NCI-H1436 treated with DMSO at 0.1 percent for 48 hours (cell line): ENCODE measurements at places on chromosomes 16 and 17.
A peak's percentile ranks its signal among the peaks of the same experiment; 100 is the strongest.

- DNase-seq, result no peak
Measured at GRCh38 chr17:7060165-7060891, 16.4 kb upstream of the SLC16A11 start.

- no peak for DNase-seq
Measured at GRCh38 chr17:71709946-71710345, 410.9 kb upstream of the SOX9 start.

- DNase-seq, result no peak
Measured at GRCh38 chr16:72015124-72015523, 6.6 kb downstream of the DHODH start.

GRCh38 chr16:24511792-24512191 is 27.6 kb upstream of the RBBP6 start:
- DNase-seq, result no peak

GRCh38 chr17:42561897-42562387 is at the start of gene COASY:
COASY (plus strand) TSS chr17:42562148; CDS start chr17:42562623, 475 bp downstream.
- peak; percentile 92 for DNase-seq

- DNase-seq, result no peak
Measured at GRCh38 chr17:77829843-77830799, 128.4 kb upstream of the TNRC6C start.

GRCh38 chr17:39229274-39229913 is 3.6 kb upstream of the STAC2 start:
- no peak for DNase-seq

DNA sequence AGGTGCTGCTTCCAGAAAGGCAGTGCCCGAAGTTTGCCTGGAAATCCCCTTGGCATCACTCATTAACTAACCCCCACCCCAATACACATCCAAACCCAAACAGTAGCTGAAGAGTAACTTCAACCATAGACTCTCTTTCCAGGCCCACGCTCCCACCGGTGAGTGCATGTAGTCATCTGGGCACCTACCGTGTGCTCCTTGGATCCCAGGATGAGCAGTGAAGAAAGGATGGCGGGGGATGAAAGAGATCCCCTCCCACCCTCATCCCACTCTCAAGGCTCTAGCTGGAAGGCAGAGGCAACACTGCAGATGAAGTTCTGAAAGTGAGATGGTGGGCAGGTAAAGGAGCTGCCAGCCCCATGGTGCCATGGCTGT is 305.0 kb downstream of the SOX9 start:
- no peak for DNase-seq

- DNase-seq, result no peak
Measured at GRCh38 chr17:32259586-32259985, 6.0 kb upstream of the RHBDL3 start.

DNA sequence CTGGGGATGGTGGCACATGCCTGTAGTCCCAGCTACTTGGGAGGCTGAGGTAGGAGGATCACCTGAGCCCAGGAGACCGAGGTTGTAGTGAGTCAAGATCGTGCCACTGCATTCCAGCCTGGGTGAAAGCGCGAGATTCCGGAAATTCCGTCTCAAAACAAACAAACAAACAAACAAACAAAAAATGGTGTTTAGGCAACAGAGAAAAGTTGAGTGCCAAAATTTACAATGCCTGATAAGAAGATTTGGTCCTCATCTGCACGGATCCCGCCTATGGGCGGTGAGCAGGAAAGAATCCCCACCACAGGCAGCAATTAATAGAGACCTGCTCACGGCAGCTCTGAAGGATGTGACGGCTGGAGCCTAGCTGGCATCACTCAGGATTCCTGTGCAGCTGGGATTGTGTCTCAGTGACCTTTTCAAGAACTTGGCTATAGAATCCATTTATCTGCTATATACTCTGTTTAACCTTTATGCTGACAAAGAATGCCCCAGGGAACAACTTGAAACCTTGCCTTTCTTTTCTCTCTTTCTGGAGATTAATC is 14.0 kb upstream of the TEX2 start:
- DNase-seq, result no peak

GRCh38 chr16:3816326-3816725 is 64.2 kb downstream of the CREBBP start:
- no peak for DNase-seq

DNA sequence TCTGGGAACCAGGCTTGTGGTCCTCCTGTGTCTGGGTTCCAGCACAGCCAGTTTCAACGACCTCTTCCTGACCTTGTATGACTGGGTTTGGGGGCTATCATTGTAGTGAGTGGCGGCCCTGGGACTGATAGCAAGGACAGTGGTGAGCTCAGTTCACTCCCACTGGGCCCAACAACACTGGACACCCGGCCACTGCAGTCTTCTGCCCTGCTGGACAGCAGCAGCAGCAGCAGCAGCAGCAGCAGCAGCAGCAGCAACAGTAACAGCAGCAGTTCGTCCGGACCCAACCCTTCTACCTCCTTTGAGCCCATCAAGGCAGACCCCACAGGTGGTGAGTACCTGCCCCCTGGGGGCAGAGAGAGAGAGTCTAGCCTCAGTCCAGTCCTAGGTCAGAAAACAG is 3.3 kb upstream of the ELMO3 start:
- DNase-seq, result no peak

DNA sequence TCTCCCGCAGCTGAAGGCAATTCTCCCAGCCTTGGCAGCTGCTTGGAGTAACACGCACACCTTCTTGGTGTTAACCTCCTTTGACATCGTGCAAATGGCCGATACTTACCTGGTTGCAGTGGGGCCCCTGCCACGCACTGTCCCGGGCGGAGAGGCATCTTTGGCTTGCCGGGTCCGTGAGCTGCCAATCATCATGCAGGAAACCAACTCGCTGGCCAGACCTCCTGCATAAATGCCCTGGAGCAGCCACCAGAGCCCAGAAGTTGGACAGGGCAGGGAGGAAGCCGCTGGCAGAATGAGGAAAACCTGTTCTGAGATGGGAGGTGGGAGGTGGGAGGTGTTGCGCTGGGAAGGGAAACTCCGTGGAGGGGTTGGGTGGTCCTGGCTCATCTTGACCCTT is 41.7 kb upstream of the CREBBP start:
- no peak for DNase-seq

DNA sequence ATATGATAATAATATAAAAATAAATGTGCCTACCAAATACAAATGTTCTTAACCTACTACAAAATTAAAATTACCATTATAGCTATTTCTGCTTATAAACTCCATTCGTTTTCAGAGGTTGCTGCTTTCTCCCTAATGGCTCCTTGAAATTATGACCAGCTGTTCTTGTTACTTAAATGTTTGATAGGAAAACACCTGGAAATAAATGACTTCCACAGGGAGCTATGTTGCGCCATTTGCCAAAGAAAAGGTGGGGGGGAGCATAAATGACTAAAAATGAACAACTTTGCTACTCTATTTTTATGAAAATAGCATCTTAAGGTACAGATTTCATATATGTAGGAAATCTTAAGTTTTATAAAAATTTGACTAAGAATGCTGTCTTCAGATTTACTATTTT is 157.5 kb upstream of the MON1B start:
- DNase-seq, result no peak

DNA sequence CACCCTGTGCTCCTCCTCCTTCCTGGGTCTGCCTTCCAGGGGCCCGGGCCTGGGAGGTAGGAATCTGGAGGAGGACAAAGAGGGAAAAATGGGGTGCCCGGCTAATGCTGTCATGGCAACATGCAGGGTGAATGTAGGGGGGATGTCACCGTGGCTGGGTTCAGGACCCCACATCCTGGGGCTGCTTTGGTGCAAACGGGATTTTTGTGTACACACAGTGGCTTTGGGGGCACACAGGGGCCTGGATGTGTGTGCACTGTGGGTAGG is 37.0 kb upstream of the CDC42EP4 start:
- no peak for DNase-seq

- no peak for DNase-seq
Measured at GRCh38 chr17:68612923-68613292, 11.7 kb upstream of the FAM20A start.

DNA sequence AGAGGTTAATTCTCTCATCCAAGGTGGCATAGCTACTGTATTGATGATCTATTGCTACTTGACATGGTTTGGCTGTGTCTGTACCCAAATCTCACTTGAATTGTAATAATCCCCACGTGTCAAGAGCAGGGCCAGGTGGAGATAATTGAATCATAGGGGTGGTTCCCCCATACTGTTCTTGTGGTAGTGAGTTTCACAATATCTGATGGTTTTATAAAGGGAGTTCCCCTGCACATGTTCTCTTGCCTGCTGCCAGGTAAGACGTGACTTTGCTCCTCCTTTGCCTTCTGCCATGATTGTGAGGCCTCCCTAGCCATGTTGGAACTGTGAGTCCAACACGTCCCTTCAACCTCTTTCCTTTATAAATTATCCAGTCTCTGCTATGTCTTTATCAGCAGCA is 22.9 kb upstream of the CPPED1 start:
- no peak for DNase-seq

DNA sequence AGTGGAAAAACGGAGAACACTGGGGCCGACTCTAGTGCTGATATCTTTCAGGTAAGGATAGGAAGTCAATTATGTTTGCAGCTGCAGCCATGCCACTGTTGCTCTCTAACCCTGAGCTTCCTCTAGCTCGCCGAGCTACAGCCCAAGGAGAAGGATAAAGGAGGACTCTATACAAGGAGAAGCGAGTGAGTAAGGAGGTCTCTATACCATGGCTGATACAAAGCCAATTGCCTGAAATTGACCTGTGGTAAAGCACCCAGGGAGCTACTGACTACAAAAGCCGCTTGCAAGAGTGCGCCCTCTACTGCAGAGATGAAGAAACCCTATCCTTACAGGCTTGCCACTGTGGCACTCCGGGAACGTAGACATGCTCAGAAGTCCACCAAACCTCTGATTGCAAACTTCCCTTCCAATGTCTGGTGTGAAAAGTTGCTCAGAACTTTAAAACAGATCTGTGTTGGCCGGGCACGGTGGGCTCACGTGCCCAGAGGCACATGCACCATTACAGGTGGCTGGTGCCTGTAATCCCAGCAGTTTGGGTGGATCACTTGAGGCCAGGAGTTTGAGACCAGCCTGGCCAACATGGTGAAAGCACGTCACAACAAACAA is 10.8 kb upstream of the SLC46A1 start:
- peak; percentile 35 for DNase-seq

- DNase-seq, result no peak
Measured at GRCh38 chr17:62692721-62693431, 65.4 kb downstream of the MRC2 start.

- DNase-seq, result no peak
Measured at GRCh38 chr16:76882105-76882504, 308.9 kb upstream of the MON1B start.

DNA sequence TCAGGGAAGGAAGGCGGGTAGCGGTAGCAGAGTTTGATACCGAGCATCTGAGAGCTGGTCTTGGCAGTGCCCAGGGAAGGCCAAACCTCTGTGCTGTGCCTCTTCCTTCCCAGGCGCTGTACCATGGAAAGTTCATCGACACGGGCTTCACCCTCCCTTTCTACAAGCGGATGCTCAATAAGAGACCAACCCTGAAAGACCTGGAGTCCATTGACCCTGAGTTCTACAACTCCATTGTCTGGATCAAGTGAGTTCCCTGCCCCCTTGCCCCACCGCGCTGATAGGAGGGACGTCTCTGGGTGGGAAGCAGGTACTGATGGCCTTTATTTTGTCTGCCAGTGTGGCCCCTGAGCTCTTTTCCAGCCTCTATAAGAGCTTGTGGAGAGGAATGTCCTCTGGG is 15.4 kb upstream of the CLEC18A start:
- DNase-seq, result no peak

DNA sequence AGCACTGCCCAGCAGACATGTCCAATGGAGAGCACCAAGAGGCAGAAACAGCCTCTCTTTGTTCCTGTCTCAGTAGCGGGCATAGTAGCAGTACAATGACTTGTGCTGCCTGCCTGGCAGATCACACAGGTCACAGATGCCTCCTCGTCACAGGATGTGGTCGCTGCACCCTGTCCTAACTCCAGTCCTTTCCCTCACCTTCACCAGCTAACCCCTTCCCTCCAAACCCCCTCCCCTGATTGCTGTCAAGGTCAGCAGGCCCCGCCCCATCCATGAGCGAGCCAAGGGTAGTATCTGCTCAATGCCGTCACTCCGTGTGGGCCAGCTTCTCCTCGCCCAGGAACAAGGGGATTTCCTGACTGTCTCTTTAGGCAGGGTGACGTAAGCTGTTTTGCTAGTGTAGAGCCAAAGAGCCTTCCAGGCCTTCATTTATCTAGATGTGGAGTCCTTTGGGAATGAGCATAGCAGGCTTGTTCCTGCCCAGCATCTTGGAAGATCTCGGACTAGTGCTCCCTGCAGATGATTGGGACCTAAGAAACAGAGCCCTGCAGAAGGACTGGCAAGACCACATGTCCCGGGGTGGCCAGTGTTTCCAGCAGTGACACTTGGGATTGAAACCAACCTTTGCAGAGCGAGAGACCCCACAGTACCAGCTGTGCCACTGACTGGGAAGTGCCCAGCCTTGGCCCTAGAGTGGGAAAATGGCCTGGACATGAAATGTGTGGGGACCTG is 75.9 kb upstream of the TNRC6C start:
- no peak for DNase-seq

GRCh38 chr16:87474566-87474996 is 18.2 kb downstream of the ZCCHC14 start:
- no peak for DNase-seq

DNA sequence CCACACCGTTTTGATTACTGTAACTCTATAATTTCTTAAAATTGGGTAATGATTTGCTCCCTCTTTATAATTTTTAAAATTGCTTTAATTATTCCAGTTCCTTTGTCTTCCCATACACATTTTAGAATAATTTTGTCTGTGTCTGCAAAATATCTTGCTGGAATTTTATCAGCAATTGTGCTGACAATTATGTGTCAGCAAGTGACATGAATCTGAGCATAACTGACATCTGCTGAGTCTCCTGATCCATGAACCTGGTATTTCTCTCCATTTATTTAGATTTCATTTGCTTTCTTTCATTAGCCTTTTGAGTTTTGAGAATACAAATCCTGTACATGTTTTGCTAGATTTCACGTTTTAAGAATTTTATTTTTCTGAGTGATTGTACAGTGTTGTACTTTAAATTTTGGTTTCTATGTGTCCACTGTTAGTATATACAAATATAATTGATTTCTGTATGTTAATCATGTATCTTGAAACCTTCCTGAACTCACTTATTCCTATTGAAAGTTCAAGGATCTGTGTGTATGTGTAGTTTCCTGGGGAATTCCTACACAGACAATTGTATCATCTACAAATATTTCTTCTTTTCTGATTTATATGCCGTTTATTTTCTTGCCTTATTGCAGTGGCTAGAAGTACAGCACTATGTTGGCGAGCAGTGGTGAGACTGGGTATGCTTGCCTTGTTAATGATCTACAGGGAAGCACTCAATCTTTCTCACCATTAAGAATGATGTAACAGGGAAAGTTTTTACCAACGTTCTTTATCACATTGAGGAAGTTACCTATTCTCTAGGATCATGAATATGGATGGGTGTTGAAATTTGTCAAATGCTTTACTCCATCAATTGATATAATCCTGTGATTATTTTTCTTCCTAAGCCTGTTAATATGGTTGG is 45.2 kb downstream of the N4BP1 start:
- no peak for DNase-seq

DNA sequence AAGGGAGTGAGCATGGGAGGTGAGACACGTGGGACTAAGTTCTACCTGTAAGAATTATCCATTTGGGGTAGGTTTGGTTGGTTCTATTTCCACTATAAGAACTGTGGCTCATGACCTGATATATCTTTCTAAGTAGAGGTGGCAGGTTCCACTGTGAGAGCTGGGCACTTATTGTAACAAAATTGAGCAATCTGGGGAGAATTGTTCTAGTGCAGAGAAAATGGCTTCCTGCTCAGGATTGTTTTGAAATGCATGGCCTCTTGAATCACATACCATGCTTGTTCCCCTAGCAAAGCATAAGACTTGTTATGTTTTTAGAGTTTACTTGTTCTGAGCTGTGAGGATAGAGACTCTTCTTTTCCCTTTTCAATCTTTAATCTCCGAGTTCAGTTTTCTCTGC is 125.9 kb downstream of the MAP2K6 start:
- DNase-seq, result no peak

- no peak for DNase-seq
Measured at GRCh38 chr17:40813804-40814203, 8.6 kb downstream of the KRT10 start.
